ENCODE measurements at places on chromosomes 1 and 21.

- no peak for DNase-seq
Measured at GRCh38 chr1:219523411-219523810, 89.5 kb downstream of the ZC3H11B start.

- no peak for DNase-seq
Measured at GRCh38 chr1:163124812-163125211, 55.7 kb downstream of the RGS4 start.

GRCh38 chr1:2847086-2847985 lies 45.8 kb upstream of the TTC34 start:
- no peak for DNase-seq

GRCh38 chr1:165861911-165862310 lies 34.5 kb downstream of the UCK2 start:
- DNase-seq: no peak

GRCh38 chr1:46168477-46168876 lies 6.4 kb upstream of the TSPAN1 start:
- no peak for DNase-seq

DNA sequence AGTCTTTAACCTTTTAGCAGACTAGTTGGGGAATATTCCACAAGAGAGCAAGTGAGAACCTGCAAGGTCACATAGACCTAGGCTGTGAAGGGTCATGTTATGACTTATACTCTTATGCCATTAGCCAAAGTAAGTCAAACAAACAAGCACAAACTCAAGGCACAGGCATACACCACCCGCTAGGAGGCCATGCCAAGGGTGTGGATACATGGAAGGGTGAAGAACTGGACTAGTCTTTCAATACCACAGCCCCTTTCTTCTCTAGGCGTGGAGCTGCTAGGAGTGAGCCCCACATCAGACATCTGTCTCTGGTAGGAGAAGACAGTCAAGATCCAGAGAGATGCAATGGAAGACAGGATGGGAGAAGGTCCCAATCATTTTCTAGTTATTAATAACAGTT lies 68.6 kb downstream of the BACH1 start:
- no peak for DNase-seq

- no peak for DNase-seq
Measured at GRCh38 chr21:42234041-42234440, 15.1 kb downstream of the ABCG1 start.

GRCh38 chr1:224427346-224427745 lies 7.3 kb downstream of the WDR26 start:
- DNase-seq: no peak

DNA sequence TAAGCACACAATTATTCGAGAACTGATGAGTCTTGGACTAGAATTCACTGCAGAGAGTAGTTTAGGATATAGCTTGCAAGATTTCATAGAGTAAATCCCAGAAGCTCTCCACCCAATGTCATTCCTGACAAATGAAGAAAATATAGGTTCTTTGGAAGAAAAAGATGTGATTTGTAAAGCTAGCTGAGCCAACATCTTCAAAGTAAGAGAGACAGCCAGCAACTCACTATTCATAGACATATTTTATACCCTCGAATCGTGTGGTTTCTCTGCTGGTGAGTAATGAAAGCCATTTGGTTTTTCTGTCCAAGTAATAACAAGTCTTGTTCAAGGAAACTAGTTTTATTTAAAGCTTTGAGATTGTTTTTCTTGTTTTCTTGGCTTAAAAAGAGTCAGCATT lies 165.7 kb upstream of the SYT6 start:
- DNase-seq: no peak

- no peak for DNase-seq
Measured at GRCh38 chr1:99051611-99052283, 47.1 kb upstream of the PLPPR5 start.

DNA sequence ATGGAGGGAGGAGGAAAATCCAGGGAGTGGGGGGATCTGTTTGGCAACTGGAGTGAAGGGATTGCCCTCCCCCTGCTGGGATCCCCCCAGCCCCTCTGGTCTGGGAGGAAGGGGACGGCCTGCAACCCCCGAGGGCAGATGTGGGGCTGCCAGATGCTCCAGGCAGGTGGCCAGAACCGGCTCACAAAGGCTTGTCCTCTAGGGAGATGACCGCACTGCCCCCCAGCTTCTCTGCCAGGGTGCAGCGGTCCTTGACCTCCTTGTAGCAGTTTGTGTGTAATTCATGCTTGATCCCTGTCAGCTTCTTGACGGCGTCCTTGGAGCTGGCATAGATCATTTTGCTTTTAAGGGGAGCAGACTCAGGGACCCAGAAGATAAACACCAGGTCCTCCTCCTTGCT lies 69.2 kb downstream of the ROR1 start:
- DNase-seq: no peak

- DNase-seq: no peak
Measured at GRCh38 chr1:163813251-163813650, 491.5 kb downstream of the NUF2 start.

GRCh38 chr1:101250656-101251272 lies 13.9 kb downstream of the S1PR1 start:
- DNase-seq: no peak
